ENCODE measurements at places on chromosomes 5 and 9. TPM values are rescaled to one million over a fixed set of nuclear protein-coding genes. Genes with fewer than 3 reads are reported as not detected.

Gene TRAF1
- total RNA-seq: 97.1 TPM

Gene PROB1
- total RNA-seq: 4.1 TPM

Gene SPATA24
- 6.4 TPM for total RNA-seq

Gene ALDOB
- total RNA-seq: not detected

Gene STOM
- total RNA-seq: 87.4 TPM

Gene GABRA6
- total RNA-seq: not detected

Gene BARHL1
- total RNA-seq: not detected

Gene INPP5E
- total RNA-seq: 22.8 TPM

Gene EFNA5
- not detected for total RNA-seq

Gene ADAMTS13
- 3.5 TPM for total RNA-seq

Gene DOCK8
- total RNA-seq: 318 TPM

Gene C1QTNF3
- total RNA-seq: 4.8 TPM

Gene ANKRD33B
- 4.8 TPM for total RNA-seq

Gene STX17
- 47.1 TPM for total RNA-seq

Gene NKD2
- total RNA-seq: 0.36 TPM

Gene IL9
- total RNA-seq: not detected

Gene ZNF883
- 1.1 TPM for total RNA-seq

Gene SUB1
- 290 TPM for total RNA-seq

Gene FAM221B
- not detected for total RNA-seq

Gene CAMK4
- total RNA-seq: 154 TPM

Gene LECT2
- not detected for total RNA-seq

Gene GPR107
- total RNA-seq: 25.1 TPM

Gene PTGDS
- total RNA-seq: 3.3 TPM

Gene FOXD4
- total RNA-seq: 0.22 TPM

Gene TNFSF8
- 54.2 TPM for total RNA-seq
